Body of pancreas (tissue), 4 donors: ENCODE measurements at places on chromosomes 6 and 20. TPM values are rescaled to one million over a fixed set of nuclear protein-coding genes. Genes with fewer than 3 reads are reported as not detected.

GRCh38 chr20:13661070-13661685, 22.4 kb upstream of the TASP1 start:
- H3K36me3 ChIP-seq: no peaks in the 10 kb centered on the region
- no peak for DNase-seq
- no peak overlapping the region for H3K4me3 ChIP-seq
- no peak overlapping the region for H3K27ac ChIP-seq
- H3K4me1 ChIP-seq: no peaks in the 10 kb centered on the region

GRCh38 chr6:159104163-159104925, 59.6 kb upstream of the TAGAP start:
- DNase-seq: peak; percentile 71
- peaks cover 12% of the 10 kb centered on the region for H3K4me1 ChIP-seq
- no peaks in the 10 kb centered on the region for H3K27me3 ChIP-seq
- H3K4me3 ChIP-seq: no peak overlapping the region

DNA sequence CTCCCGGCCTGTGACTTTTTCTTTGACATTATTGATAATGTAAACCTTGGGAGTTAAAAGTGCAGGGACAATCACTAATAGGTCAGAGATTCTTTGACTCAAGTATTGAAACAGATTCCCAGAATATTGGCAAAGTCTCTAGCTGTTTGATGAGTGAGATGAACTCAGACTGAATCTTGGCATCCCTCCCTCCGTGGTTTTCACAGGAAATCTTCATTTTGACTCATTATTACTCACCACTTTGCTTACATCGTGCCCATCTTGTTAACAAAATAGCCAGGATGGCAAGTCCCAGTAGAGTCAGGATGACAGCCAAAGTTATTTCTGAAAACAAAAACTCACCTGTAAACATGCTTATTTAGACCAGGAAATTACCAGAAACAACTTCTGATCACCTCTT, 2.0 kb downstream of the TSBP1 start:
- no peak overlapping the region for H3K4me3 ChIP-seq
- H3K36me3 ChIP-seq: no peaks in the 10 kb centered on the region
- no peaks in the 10 kb centered on the region for H3K4me1 ChIP-seq
- H3K27ac ChIP-seq: no peak overlapping the region
- DNase-seq: no peak

GRCh38 chr20:23670361-23670760, 18.5 kb downstream of the CST4 start:
- H3K4me1 ChIP-seq: no peaks in the 10 kb centered on the region
- DNase-seq: no peak
- no peak overlapping the region for H3K4me3 ChIP-seq
- H3K27me3 ChIP-seq: no peaks in the 10 kb centered on the region
- no peak overlapping the region for H3K27ac ChIP-seq

DNA sequence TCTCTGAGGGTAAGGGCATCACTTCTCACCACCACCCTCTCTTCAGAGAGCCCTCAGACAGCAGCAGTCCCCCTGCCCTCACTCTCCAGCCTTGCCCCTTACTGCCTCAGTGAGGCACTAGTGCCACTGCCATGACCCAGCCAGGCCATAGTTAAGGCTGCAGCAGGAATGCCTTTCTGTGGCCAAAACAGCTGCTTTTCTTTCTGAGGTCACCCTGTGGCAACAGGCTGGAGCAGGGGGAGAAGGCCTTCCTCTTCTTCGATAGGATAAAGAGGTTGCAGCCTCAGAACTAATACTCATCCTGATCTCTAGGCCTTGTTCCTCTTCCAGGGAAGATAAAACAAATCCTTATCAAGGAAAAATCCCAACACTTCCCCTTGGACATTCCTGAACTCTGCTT, 56.8 kb upstream of the ECI2 start:
- H3K4me1 ChIP-seq: no peaks in the 10 kb centered on the region
- H3K27ac ChIP-seq: no peak overlapping the region
- H3K27me3 ChIP-seq: no peaks in the 10 kb centered on the region
- no peaks in the 10 kb centered on the region for H3K36me3 ChIP-seq
- DNase-seq: no peak

DNAH8 gene
- total RNA-seq: not detected

GRCh38 chr6:167850782-167851181, 24.1 kb downstream of the AFDN start:
- H3K36me3 ChIP-seq: no peaks in the 10 kb centered on the region
- no peak for DNase-seq
- H3K4me3 ChIP-seq: no peak overlapping the region
- peaks cover 68% of the 10 kb centered on the region for H3K4me1 ChIP-seq
- peak overlapping the region; percentile 84 for H3K27ac ChIP-seq
- H3K27me3 ChIP-seq: no peaks in the 10 kb centered on the region

DNA sequence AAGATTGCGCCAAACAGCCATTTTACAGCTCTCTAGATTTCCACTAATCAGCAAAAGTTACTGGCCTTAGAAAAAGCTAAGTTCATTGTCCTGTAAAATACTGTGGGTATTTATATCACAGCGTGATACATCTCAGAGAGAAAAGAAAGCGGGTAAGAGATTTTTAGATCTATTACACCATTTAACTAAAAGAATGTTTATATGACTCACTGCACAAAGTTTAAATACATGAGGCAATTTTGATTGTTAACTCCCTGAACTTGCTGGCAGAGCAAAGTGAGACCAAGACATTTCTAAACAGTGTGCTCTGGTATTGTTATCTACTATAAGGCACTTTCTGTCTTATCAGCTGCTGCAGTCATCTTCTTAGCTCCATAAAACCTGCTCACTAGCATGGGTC, 314.3 kb downstream of the EPHA7 start:
- H3K4me1 ChIP-seq: no peaks in the 10 kb centered on the region
- no peak overlapping the region for H3K27ac ChIP-seq
- no peak for DNase-seq
- H3K36me3 ChIP-seq: no peaks in the 10 kb centered on the region

PAX1 gene
- not detected for total RNA-seq

CTAGE9 gene
- not detected for total RNA-seq

PCNA gene
- total RNA-seq: 22.8 TPM

- H3K4me3 ChIP-seq: no peak overlapping the region
- H3K27ac ChIP-seq: no peak overlapping the region
- no peaks in the 10 kb centered on the region for H3K27me3 ChIP-seq
Observed at GRCh38 chr6:101633081-101633480, 239.6 kb downstream of the GRIK2 start.

GRCh38 chr6:11429577-11429976, 108.0 kb upstream of the TMEM170B start:
- DNase-seq: no peak
- H3K4me3 ChIP-seq: no peak overlapping the region
- no peaks in the 10 kb centered on the region for H3K27me3 ChIP-seq
- no peak overlapping the region for H3K27ac ChIP-seq

TP53TG5 gene
- not detected for total RNA-seq

DNA sequence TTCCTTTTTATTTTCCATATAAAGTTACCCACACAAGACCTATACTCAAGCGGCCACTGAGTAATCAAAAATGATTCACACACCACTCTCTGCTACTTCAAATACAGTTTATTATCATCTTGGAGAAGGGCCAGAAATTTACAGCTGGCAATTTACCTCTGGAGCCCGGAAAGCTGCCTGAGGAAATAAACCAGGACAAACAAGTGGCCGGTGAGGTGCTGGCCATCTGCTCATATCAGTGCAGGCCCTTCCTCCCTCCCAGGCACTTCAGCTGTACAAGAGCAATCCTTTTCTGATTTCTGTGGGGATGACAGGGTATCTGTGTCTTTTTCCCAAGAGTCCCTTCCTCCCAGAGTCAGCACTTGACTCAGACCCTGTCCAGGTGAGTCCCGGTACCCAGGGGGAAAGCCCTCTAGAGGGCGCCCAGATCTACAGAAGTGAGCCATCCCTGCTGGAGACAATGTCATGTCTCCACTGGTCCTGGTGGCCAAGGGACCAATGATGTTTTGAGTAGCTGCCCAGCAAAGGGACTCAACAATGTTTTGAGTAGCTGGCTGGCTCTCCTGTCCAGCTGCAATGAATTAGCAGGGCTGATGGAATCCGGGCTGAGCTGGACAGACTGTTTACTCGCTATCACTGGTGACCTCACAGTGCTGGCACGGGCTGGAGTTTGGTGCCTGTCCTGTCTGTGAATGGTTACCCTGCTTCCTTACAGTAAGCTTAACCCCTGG, 23.6 kb downstream of the LRP11 start:
- no peaks in the 10 kb centered on the region for H3K27me3 ChIP-seq
- peaks cover 1% of the 10 kb centered on the region for H3K36me3 ChIP-seq
- DNase-seq: peak; percentile 90

SYNE1 gene
- total RNA-seq: 109 TPM

EPB41L1 gene
- total RNA-seq: 22.8 TPM

SYCP2L gene
- total RNA-seq: 2.1 TPM

- H3K27me3 ChIP-seq: no peaks in the 10 kb centered on the region
- no peak overlapping the region for H3K27ac ChIP-seq
- H3K4me1 ChIP-seq: no peaks in the 10 kb centered on the region
- no peak for DNase-seq
- H3K36me3 ChIP-seq: no peaks in the 10 kb centered on the region
Observed at GRCh38 chr6:40474937-40475336, 112.2 kb downstream of the LRFN2 start.

- no peaks in the 10 kb centered on the region for H3K4me1 ChIP-seq
- no peaks in the 10 kb centered on the region for H3K27me3 ChIP-seq
- H3K4me3 ChIP-seq: no peak overlapping the region
- no peak for DNase-seq
- H3K27ac ChIP-seq: no peak overlapping the region
Observed at GRCh38 chr20:49595811-49596561, 28.0 kb upstream of the PTGIS start.

- no peak overlapping the region for H3K27ac ChIP-seq
- peaks cover 29% of the 10 kb centered on the region for H3K4me1 ChIP-seq
- H3K27me3 ChIP-seq: peaks cover 33% of the 10 kb centered on the region
- no peaks in the 10 kb centered on the region for H3K36me3 ChIP-seq
- H3K4me3 ChIP-seq: no peak overlapping the region
Observed at GRCh38 chr6:105994118-105994590, 92.0 kb upstream of the PRDM1 start.

DNA sequence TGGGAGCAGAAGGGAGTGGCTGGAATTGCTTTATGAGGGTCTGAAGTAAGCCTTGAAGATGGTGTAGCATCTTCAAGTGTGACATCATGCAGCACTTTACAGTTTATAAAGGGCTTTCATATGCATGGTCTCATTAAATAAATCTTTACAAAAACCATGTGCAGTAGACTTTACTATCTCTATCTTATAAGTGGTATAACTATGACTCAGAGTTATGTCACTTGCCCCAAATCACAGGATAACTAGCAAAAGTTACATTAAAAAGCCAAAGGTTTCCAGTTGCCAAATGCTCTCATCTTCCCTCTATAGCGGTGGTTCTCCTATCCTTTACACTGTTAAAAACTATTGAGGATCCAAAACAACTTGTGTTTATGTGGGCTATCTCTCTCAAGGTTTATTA, 687.7 kb upstream of the MARCKS start:
- no peaks in the 10 kb centered on the region for H3K36me3 ChIP-seq
- H3K4me3 ChIP-seq: no peak overlapping the region
- H3K27me3 ChIP-seq: no peaks in the 10 kb centered on the region
- H3K4me1 ChIP-seq: peaks cover 23% of the 10 kb centered on the region
- H3K27ac ChIP-seq: no peak overlapping the region
- no peak for DNase-seq

TTI1 gene
- 12.2 TPM for total RNA-seq

DNA sequence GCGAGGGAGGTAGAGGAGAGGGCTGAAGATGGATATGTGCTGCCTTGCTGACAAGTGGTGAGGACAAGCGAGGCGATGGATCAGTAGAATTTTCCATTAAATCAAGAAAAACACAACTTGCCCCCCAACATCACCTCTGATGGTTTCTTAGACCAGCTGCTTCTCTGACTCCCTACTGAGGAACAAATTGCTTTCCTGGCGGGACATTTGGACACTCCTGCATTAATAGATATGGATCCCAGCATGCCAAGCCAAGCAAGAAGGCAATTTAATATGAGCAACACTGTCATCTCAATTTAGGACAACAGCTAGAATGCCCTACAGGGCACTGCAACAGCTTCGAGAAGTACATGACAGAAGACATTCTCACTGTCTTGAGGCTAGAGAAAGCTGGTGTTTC, 248.4 kb upstream of the AGPAT4 start:
- DNase-seq: no peak
- H3K36me3 ChIP-seq: no peaks in the 10 kb centered on the region
- H3K4me3 ChIP-seq: no peak overlapping the region
- H3K27me3 ChIP-seq: no peaks in the 10 kb centered on the region

MOG gene
- not detected for total RNA-seq

- no peaks in the 10 kb centered on the region for H3K36me3 ChIP-seq
- no peak for DNase-seq
- H3K27ac ChIP-seq: no peak overlapping the region
Observed at GRCh38 chr20:24891546-24892393, 57.3 kb upstream of the CST7 start.
